ENCODE measurements at places on chromosomes 6 and 20.

GRCh38 chr6:3820563-3820962 lies 28.6 kb upstream of the FAM50B start:
- DNase-seq, result no peak

DNA sequence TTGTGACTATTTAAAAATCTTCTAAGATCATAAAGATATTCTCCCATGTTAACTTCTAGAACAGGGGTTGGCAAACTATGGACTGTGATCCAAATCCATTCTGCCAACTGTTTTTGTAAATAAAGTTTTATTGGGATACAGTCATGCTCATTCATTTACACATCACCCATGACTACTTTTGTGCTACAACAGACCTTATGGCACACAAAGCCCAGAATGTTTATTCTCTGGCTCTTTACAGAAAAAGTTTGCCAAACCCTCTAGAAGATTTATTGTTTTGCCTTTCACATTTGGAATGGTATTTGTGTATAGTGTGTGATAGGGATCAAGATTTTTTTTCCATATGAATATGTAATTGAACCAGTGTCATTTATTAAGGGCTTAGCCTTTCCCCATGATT lies 341.7 kb downstream of the CD83 start:
- DNase-seq, result no peak

DNA sequence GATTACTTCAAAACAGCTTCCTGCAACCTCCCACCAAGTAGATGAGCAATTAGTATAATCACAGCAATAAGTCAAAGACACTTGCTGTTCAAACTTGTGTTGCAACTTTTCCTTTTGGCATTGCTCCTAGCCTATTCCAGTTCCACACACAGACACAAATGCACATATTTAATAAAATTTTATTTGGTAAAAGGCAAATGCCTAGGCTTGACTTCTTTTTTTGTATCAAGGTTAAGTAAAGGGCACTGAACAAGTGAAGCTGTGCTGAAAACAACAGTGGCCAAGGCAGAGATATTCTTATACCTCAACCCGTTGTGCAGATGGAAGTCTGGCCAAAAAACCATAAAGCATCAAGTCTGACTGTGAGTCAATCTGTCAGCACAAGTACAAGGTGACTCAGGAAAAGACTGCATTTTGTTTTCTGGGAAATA lies 708.4 kb upstream of the CITED2 start:
- no peak for DNase-seq

DNA sequence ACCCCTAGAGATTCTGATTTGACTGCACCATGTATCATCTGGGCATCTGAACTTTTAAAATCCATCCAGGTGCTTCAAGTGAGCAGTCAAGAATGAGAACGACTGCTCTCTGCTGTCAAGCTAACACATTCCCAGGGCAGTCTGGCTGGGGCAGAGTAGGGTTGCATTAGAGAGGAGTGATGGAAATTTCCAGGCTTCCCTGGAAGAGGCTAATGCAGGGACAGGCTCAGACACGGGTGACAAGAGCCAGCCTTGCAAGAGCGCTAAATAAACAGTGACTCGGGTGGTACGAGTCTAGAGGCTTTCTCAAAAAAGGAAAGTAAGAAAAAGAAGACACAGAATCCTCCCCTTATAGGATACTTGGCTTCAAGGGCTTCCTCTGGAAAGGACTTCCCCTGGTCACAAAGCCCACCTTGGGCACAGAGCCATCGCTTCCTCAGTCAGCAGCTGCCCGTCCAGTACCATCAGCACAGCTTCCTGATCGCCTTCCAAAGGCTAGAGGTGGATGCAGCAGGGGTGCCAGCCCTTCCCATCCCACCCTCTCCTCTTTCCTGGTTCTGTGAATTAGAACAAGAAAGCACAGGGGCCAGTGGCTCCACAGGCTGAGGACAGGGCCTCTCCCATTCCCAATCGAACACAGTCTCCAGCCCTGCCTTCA lies 177.4 kb upstream of the RREB1 start:
- no peak for DNase-seq

- peak; percentile 26 for DNase-seq
Observed at GRCh38 chr6:156780102-156780641, 3.0 kb downstream of the ARID1B start.

DNA sequence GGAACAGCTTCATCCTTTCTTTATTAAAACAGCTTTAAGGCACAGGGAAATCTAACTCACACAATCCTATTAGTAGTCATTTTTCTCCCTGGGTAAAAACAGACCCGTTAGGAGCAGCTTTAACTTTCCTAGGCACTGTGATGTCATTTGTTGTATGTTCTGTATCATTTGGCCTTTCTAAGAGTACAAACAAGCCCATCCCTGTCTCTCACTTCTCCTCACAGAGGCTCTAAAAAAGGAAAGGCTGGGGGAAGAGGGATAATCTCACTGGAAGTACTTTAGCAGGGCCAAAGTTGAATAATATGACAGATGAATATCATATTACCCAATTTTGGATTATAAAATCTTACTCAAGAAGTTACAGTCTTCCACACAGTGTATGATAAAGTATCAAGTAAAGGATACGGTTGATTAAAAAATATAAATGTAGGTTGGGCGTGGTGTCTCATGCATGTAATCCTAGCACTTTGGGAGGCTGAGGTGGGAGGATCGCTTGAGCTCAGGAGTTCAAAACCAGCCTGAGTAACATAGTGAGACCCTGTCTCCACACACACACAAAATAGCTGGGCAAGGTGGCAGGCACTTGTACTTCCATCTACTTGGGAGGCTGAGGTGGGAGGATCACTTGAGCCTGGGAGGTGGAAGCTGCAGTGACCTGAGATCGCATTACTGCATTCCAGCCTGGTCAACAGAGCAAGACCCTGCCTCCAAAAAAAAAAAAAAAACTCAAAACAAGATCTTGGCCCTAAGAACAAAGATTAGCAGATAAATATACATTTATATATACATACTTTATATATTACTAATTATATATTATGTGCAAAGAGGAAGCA lies 7.9 kb downstream of the NUDT3 start:
- no peak for DNase-seq

DNA sequence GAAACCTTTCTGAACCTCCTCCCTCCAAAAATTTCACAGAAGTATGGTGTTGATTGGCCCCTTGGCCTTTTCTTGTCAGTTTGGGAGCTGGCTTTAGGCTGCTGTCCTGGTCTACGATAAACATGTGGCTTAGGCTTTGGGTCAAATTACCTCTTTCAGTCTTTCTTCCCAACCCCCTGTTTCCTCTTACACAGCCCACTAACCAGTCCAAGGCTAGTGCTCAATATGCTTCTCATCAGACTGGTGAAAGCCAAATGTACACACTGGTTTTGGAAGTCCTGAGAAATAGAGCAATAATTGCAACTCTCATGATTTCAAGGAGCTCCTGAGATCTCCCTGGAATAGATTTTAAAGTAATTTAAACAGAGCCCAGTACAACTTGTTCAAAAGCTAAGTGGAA lies 933.7 kb upstream of the GJE1 start:
- DNase-seq, result no peak

GRCh38 chr6:85275338-85275985 lies 174.4 kb upstream of the NT5E start:
- DNase-seq, result no peak

DNA sequence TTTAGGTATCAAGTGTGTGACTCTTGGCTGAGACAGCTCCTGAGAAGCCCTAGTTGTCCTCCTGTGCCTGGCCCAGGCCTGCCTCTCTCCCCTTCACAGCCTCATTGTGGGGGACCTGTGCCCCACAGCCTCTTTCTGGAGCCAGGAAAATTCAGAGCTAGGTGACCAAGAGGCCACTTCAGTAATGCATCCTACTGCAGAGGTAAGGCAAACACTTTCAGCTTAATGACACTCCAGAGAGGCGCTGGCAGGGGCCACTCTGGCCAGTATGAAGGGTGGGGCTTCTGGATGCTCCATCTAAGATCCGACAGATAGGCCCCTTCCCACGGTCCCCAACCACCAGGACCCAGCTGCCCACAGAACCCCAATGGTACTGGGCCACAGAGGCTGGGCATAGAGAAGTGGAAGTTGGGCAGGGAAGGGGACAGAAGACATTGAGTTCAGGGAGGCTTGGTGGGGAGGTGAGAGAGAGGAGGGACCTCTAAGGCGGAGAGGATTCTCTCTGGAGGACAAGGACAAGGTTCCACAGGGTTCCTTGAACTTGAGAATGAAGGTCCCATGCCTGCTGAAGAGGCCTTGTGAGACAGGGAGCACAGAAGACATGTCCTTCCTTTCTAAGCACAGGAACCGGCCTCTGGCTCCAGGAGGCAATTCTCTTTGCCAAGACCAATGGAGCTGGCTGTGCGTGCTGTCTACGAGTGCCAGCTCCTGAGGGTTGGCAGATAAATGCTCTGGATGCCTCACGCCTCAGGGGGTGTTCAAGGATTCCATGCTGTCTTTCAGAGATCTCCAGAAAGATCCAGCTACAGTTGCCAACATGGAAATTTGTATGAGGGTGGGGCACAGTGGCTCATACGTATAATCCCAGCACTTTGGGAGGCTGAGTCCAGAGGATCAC lies 46.4 kb upstream of the TGM2 start:
- no peak for DNase-seq

GRCh38 chr6:1326535-1327121 lies 14.7 kb downstream of the FOXQ1 start:
- DNase-seq, result no peak

DNA sequence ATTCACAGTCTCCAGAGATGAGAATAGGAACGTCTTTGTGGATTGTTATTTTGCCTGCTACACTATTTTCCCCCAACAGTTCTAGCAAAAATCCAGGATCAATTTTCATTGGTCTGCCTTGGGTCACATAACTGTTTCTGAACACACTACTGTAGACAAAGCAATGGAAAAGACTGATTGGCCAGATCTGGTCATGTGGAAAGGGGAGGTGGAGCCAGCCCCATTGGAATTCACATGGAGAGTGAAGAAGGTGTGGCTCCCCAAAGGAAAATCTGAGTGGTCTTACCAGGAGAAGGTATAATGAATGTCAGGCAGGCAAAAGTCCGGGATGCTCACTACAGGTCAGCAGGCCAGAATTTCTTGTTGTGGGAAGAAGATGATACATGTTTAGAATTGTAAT lies 9.5 kb upstream of the TP53RK start:
- no peak for DNase-seq

GRCh38 chr6:162271922-162272321 lies 455.6 kb downstream of the PRKN start:
- DNase-seq, result no peak

DNA sequence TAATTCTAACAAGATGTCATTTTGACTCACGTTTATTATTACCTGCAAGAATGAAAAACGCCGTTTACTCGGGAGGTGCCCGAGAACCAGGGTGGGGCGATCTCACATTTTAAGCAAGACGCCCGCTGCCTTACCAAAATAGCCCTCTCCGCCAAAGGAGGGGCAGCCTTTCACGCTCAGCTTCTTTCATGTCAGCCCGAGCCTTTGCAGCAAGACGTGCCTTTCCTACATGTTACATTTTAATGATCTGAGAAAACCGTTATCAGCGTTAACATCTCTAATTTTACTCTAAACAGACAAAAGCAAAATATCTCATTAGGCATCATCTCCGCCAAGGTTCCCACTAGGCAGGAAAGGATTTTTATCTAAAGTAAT lies 2.0 kb downstream of the BACH2 start:
- DNase-seq, result peak; percentile 40

GRCh38 chr6:108080010-108080780 lies 5.7 kb upstream of the OSTM1 start:
- DNase-seq, result no peak

DNA sequence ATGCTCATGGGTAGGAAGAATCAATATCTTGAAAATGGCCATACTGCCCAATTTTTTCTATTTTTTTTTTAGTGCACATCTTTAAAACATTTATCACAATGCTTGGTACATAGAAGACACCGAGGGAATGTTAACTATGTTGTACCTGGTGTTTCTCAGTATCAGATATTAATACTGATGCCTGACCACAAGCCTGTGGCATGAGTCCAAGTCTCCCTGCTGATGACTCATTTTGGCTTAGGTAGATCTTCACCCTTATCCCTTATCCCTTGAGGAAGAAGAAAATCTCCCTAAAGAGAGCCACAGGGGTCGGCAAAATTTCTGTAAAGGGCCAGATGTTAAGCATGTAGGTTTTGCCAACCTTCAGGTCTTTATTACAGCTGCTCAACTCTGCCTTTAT lies 14.5 kb downstream of the CD109 start:
- DNase-seq, result no peak

- DNase-seq, result no peak
Observed at GRCh38 chr20:3312940-3313682, 74.1 kb upstream of the SLC4A11 start.

DNA sequence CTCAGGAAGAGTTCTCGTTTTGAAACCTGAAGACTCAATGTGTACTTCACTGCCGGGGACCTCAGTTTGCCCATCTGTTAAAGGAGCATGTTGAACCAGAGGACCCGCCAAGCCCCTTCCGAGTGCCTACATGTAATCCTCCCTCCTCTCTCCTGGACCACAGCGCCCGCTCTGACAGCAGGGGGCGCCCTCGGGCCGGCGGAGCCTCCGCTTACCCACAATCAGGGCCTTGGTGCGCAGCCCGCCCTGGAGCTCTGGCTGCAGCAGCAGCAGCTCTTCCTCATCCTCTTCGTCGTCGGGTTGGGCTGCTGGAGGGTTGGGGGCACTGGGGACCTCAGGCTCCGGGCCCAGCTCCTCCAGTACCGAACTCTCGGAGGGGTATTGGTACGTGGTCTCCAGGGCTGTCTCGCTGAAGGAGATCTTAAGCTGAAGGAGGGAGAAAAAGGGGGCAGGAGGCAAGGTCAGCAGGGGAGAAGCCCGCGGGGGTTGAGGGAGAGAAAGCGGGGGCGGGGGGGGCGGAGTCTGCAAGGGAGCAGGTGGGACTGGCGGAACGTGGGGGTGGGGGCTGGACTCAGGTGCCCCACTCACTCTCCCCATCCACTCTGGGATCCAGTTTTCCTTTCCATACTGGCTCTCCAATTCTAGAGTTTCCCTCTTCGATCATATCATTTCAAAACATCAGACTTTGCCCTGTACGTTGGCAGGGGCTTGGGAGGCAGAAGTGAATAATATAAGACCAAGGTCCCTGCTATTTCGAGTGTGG lies 6.3 kb upstream of the DHX16 start:
- DNase-seq, result peak; percentile 93

- DNase-seq, result no peak
Observed at GRCh38 chr6:74879976-74880375, 325.9 kb downstream of the COL12A1 start.

- no peak for DNase-seq
Observed at GRCh38 chr6:166853371-166854325, 102.7 kb downstream of the RNASET2 start.
